A549 (cell line): ENCODE measurements at places on chromosomes 7 and 10.
A peak's percentile ranks its signal among the peaks of the same experiment; 100 is the strongest.

GRCh38 chr7:28755255-28755654 lies 202.9 kb downstream of the TRIL start:
- no peak for DNase-seq

- no peak for DNase-seq
These were observed 4.8 kb downstream of the DHTKD1 start for GRCh38 chr10:12073526-12073925.

DNA sequence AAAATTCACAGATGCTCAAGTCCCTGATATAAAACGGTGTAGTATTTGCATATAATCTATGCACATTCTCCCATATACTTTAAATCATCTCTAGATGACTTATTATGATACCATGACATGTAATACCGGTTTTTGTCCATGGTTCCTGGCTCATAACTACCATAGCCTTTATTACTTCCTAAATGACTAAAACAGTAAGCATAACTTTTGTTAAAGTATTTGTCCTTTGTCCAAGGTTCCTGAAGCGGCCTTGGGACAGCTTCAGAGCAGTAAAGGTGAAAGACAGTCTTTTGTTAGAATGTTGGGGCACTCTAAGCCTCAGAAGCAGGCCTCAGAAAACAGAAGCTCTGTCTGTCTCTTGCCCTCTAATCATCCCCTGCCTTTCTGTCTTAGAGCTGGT lies 4.0 kb downstream of the CRCP start:
- no peak for DNase-seq

DNA sequence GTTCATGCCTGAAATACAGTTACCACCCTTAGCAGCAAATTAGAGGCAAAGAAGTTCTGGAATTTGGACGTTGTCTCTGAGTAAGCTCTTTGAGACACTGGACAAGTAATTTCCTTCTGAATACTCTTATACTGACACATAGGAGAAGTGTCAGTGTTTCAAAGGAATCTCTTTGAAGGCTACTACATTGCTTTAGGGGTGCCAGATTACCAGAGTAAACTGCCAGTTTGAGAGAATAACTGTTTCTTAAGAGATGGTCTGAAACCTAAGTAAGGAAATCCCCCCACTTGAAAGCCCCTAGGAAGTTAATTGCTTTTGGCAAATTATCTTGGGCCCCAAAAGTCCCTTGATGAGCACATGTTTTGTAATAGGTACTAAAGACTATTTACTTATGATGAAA lies 3.4 kb downstream of the FAS start:
- DNase-seq, result no peak

GRCh38 chr7:109176661-109177060 lies 607.0 kb downstream of the DNAJB9 start:
- DNase-seq, result no peak

DNA sequence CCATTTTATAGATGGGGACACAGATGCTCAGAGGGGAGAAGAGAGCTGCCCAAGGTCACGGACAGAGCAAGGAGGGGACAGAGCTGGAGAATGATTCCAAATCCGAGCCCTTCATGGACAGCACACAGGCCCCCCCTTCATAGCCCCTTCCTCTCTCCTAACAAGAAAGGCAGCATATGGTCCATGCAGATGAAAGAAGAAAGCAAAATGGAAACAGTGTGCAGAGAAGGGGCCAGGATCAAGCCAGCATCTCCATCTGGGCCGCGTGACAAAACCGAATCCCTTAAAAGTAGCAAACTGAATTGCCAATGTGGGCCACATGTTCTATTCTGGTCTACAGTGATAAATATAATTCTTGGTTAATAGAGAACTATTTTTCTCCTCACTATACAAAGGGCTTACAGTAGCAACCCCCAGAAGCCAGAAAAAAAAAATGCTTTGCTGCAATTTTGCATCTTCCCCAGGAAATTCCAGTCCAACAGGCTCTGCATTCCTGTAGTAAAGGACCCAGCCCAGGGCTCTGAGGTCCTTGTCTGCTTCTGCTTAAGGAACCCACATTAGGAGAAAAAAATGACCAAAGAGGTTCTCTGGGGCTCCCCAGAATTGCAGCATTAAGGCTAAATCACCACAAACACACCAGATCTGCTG lies 7.8 kb downstream of the CPXM2 start:
- no peak for DNase-seq

- peak; percentile 80 for DNase-seq
These were observed 80.7 kb upstream of the SEC61G start for GRCh38 chr7:54839575-54840213.

DNA sequence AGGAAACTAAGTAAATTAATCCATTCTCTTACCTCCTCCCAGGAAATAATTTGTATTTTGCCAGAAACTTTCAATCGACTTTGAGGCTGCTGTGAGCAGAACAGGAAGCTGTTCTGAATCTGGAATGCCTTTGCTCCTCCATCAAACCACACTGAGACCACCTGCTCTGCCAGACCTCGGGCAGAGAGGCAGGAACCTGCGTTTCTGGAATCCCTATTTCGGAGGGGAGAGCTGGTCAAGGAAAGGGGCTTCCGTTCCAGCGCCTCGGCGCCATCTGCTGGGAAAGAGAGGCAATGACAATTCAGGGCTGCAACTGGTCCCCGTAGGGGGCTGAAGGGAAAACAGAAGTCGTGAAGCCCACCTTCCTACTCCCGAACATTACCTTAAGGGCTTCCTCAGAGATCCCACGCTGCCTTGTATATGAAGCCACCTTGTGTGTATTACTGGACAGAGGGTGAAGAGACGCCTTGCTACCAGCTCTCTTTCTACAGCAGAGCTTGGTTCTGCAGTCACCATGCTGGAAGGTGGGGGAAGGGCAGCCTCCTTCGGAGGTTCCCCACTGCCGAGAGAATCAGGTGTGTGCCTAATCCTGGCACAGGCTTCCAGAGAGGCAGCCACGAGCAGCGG lies 31.2 kb downstream of the ZNF467 start:
- DNase-seq, result peak; percentile 93
